Midbrain (tissue), 1 donor: ENCODE measurements at places on chromosomes 12 and 14.
A peak's percentile ranks its signal among the peaks of the same experiment; 100 is the strongest.

DNA sequence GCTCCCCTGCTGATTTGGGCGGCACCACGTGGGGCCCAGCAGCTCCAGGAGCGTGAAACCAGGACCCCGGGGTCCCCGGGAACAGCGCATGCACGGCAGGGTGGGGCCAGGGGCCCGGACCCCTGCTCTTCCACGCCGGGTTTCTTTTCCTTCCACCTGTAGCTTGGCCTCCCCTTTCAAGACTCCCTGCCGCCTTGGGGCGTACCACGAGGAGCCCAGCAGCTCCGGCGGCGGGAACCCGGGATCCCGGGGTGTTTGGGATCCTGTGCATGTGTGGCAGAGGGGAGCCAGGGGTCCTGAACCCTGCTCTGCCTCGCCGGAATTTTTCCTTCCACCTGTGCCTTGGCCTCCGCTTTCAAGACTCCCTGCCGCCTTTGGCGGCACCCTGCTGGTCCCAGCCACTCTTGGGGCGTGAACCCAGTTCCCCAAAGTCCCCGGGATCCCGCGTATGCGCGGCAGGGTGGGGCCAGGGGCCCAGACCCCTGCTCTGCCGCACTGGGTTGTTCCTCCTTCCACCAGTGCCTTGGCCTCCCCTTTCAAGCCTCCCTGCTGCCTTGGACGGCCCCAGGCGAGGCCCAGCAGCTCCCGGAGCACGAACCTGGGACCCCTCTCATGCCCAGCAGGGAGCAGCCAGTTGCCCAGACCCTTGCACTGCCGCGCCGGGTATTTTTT, 322.7 kb downstream of the ALG10 start:
- DNase-seq, result no peak

DNA sequence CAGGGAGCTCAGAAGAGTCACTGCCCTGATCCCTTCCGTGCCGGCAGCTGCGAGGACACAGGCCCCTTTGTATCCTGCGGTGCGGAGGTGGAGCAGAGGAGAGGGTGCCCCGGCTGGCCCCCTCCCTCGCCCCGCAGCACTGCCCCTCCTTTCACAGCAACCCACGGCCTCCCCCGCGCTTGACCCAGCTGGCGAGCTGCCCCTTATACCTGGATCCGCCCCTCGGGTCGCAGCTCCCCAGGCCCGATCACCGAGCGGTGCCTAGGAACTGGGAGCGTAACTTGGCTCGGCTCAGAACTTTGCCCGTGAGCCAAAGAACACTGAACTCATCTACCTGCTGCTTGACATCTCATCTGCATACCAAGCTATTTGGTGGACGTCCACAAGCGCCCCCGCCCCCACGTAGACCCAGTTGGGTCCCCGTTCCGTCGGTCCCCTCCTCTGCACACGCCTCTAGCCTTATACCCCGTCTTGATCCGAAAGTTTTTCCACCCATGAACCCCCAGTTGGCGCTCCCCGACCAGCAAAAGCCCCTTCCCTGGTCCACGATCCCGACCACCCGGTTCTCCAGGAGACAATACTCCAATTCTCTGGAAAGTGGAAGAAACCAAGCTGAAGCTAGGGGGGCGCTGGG, 697 bp upstream of the DNAJC14 start:
- peak; percentile 82 for DNase-seq

DNA sequence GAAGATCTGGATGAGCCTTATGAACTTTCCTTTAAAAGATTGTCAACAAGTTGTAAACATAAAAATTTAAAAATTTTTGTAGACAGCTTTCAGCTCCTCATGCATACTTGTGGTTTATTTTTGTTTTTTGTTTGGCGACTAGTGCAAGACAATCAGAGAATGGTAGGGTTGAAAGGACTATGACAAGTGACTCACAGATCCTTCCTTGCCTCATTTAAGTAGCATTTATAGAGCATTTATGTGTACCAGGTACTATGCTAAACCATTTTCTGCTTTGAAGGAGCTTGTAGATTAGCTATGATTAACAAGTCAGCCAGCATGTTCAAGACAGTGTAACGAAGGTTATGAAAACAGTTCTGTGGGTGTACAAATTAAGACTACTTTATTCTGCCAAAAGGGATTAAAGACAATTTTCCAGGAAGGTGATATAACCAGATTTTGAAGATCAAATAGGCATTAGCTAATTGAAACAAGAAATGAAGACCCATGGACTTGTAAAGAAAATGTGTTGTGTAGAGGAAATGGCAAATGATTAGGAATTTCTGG, 122.0 kb downstream of the PCNX1 start:
- no peak for DNase-seq

- no peak for DNase-seq
Measured at GRCh38 chr12:119247720-119248043, 69.0 kb downstream of the HSPB8 start.

DNA sequence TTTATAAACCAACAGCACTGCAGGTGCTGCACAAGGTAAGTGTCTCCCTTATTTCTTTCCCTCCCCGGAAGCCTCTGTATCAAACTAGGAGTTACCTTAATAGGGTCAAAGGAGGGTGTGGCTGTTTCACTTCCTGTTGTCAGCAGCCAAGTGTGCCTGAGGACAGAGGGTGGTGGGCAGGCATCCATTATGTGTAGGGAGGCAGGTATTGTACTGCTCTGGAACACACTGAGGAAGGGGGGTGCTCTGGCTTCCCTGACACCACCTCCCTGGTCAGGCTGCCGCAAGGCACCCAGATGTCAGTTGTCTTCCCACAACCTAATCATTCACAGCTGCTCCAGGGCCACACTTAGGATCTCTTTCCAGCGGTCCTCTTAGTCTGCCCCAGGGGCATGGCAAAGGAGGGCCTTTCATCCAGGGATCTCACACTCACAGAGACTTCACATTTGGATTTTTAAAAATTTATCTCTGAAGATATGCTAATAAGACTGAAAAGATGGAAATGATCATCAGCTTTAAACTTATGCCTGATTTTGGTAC, 132.0 kb upstream of the ARHGAP5 start:
- no peak for DNase-seq
